Tibial nerve (tissue), 4 donors: ENCODE measurements at places on chromosomes 16 and 17. TPM values are rescaled to one million over a fixed set of nuclear protein-coding genes. Genes with fewer than 3 reads are reported as not detected.

DNA sequence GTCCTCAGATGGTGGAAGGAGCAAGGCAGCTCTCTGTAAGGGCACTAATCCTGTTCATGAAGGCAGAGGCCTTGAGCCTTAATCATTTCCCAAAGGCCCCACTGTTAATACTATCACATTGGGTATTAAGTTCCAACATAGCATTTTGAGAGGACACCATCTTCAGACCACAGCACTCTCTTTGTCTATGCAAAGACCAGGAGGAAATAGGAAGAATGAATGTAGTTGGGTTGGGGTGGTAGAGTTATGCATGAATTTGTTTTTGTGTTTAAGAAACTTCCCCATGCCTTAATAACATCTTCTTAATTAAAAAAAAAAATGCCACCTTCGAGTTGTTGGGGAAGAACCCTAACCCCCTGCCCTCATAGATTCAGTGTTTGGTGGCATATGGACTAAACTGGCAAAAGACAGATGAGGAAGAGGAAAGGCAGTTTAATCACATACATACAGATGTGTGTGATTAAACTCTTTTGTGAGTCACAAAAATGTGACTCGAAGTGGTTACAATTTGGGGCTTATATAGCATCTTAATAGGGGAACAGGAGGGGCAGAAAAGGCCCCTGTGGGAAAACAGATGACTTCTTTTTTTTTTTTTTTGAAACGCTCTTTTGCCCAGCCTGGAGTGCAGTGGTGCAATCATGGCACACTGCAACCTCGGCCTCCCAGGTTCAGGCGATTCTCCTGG lies 35.0 kb upstream of the SLC5A10 start:
- H3K4me3 ChIP-seq = no peak overlapping the region
- H3K27ac ChIP-seq = no peak overlapping the region
- H3K4me1 ChIP-seq = no peaks in the 10 kb centered on the region
- H3K27me3 ChIP-seq = no peaks in the 10 kb centered on the region
- H3K36me3 ChIP-seq = peaks cover 68% of the 10 kb centered on the region

- no peak overlapping the region for H3K4me3 ChIP-seq
- H3K27me3 ChIP-seq = no peaks in the 10 kb centered on the region
- no peaks in the 10 kb centered on the region for H3K4me1 ChIP-seq
- DNase-seq = no peak
- H3K27ac ChIP-seq = no peak overlapping the region
- H3K36me3 ChIP-seq = no peaks in the 10 kb centered on the region
Measured at GRCh38 chr17:74888469-74888868, 5.0 kb downstream of the FADS6 start.

Gene CTRB1
- 24.3 TPM for total RNA-seq

GRCh38 chr16:86298758-86299134 lies 211.6 kb upstream of the FOXF1 start:
- DNase-seq = no peak
- no peak overlapping the region for H3K27ac ChIP-seq
- no peaks in the 10 kb centered on the region for H3K27me3 ChIP-seq

Gene KCNG4
- not detected for total RNA-seq

- no peaks in the 10 kb centered on the region for H3K27me3 ChIP-seq
- H3K4me3 ChIP-seq = no peak overlapping the region
- H3K36me3 ChIP-seq = peaks cover 2% of the 10 kb centered on the region
- H3K4me1 ChIP-seq = no peaks in the 10 kb centered on the region
- DNase-seq = no peak
- peak overlapping the region; percentile 38 for H3K27ac ChIP-seq
Measured at GRCh38 chr17:45107293-45108010, 24.9 kb downstream of the PLCD3 start.

DNA sequence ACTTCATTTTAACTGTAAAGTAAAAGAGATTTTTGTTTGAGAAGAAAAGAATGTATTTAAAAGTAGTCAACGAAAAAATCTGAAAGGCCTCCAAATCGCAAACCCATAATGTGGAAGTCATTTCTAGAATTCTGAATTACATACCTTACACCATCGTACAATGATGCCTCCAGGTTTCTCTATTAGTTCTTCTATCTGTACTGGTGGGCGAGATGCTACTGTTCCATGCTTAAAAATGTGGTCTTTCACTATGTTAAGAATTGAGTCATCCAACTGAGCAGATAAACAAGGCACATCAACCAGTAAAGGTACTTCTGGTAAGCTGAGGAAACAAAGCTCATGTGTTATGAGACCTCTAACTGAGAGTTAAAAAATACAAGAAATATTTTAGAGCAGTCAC lies 28.5 kb downstream of the CRLF3 start:
- peaks cover 20% of the 10 kb centered on the region for H3K36me3 ChIP-seq
- H3K4me3 ChIP-seq = no peak overlapping the region
- no peaks in the 10 kb centered on the region for H3K4me1 ChIP-seq

- peaks cover 22% of the 10 kb centered on the region for H3K4me1 ChIP-seq
- DNase-seq = no peak
- H3K27me3 ChIP-seq = no peaks in the 10 kb centered on the region
- H3K27ac ChIP-seq = no peak overlapping the region
- H3K4me3 ChIP-seq = no peak overlapping the region
Measured at GRCh38 chr17:1940810-1941185, 84.3 kb downstream of the RTN4RL1 start.

GRCh38 chr16:73232555-73233328 lies 184.8 kb upstream of the ZFHX3 start:
- no peaks in the 10 kb centered on the region for H3K36me3 ChIP-seq
- no peak overlapping the region for H3K27ac ChIP-seq
- H3K4me1 ChIP-seq = peaks cover 5% of the 10 kb centered on the region
- no peak overlapping the region for H3K4me3 ChIP-seq
- DNase-seq = no peak
